Esophagus mucosa (tissue), 1 donor: ENCODE measurements at places on chromosomes 6 and 20. TPM values are rescaled to one million over a fixed set of nuclear protein-coding genes. Genes with fewer than 3 reads are reported as not detected.

The LY6G6D gene
- not detected for total RNA-seq

The PAX1 gene
- not detected for total RNA-seq

The C6orf163 gene
- 1.1 TPM for total RNA-seq

The OR12D3 gene
- not detected for total RNA-seq

The KCNK16 gene
- not detected for total RNA-seq

The C6orf52 gene
- total RNA-seq: 0.84 TPM

The VSTM2L gene
- total RNA-seq: 0.52 TPM

The WFDC9 gene
- total RNA-seq: not detected

The HCRTR2 gene
- not detected for total RNA-seq

The PPP1R14C gene
- 36.0 TPM for total RNA-seq

The RTEL1 gene
- 12.2 TPM for total RNA-seq

The PKHD1 gene
- 0.04 TPM for total RNA-seq

The ANKS1A gene
- 13.6 TPM for total RNA-seq

The TPX2 gene
- 32.6 TPM for total RNA-seq

The LRRN4 gene
- not detected for total RNA-seq

The PNPLA1 gene
- total RNA-seq: 0.20 TPM

The ENPP5 gene
- total RNA-seq: 0.44 TPM

The GINS1 gene
- 8.6 TPM for total RNA-seq

The MLIP gene
- 8.5 TPM for total RNA-seq

The RSPH3 gene
- total RNA-seq: 13.4 TPM

The SAMD3 gene
- total RNA-seq: 0.20 TPM

The ZNF165 gene
- 3.0 TPM for total RNA-seq

The VEGFA gene
- total RNA-seq: 129 TPM

The TBPL1 gene
- 11.4 TPM for total RNA-seq

The MAFB gene
- total RNA-seq: 55.9 TPM

The HLA-DPB1 gene
- total RNA-seq: 10.5 TPM

The TPD52L1 gene
- total RNA-seq: 217 TPM

The ARMH2 gene
- not detected for total RNA-seq

The RARS2 gene
- 24.0 TPM for total RNA-seq

The MACROD2 gene
- total RNA-seq: 2.2 TPM

The RAD21L1 gene
- not detected for total RNA-seq

The C6orf47 gene
- 18.1 TPM for total RNA-seq

The OPRM1 gene
- total RNA-seq: not detected

The ADGRG6 gene
- total RNA-seq: 14.2 TPM

The SAPCD1 gene
- total RNA-seq: 0.64 TPM
